T follicular helper cell (primary cell): ENCODE measurements at places on chromosomes 2 and 18.

GRCh38 chr2:54103454-54104314 is 11.7 kb upstream of the ACYP2 start:
- no peak for DNase-seq

GRCh38 chr2:150023044-150023443 is 435.5 kb upstream of the MMADHC start:
- no peak for DNase-seq

DNA sequence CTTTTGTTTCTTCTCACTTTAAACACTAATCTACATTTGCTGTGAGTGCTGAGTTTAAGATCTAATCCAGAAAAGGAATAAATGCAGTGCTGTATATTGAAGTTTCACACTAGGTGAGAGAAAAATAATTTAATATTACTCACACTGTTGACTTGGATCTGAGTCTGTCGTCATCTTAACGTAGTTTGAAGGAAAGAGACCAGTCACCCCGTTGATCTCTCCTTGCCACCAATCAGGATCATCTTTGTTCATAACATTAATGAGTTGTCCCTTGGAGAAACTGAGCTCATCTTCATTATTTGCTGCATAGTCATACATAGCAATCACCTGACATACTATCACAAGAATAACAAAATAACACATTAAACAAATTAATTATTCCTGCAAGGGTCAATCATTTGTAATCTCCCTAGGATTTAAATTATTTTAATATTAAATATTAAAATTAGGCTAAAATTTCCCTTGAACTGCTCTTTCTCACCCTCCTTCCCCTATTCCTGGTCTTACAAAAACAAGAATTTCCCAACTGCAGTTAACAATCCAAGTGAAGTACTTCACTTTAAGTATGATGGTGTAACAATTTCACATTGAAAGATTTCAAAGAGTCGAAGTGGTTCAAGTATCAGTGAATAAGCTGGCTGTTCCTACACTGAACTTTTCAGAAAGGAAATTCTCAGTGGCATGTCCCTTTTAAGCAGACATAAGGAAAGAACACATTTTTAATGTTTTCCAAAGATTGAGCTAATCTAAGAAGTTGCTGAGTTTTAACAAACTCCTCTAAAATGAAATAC is 71.3 kb downstream of the FAM228A start:
- no peak for DNase-seq

DNA sequence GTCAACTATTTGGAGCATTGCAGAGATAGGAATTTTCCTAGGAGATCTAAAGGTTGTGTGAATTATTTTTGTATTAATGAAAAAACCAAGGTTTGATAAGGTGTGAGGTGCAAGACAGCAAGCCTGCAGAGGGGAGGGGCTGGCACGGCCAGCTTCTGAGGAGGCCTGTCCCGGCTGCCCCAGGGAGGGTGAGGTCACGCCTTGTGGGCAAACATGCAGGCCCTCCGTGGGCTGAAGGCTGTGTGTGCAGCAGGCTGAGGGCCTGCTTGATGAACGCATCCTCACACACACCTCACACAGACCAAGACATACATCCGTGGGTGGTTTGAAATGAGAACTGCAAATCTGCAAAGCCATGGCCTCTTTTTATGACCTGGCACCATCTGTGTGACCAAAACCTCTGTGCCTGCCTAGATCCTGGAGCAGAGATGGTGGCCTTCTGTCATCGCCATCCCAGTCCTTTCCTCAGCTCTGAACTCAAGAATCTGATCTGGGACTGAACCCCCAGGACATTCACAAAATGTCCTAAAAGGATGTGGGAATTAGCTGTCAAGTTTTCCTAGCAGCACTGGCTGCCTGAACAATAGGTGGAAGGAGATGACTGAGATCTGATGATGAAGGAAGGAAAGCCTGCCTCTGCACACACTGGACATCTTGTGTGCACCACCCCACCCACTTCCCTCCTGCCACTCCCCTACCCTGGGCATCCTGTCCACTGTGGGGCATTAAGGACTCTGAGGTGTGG is 102.4 kb upstream of the MGAT4A start:
- DNase-seq = no peak

DNA sequence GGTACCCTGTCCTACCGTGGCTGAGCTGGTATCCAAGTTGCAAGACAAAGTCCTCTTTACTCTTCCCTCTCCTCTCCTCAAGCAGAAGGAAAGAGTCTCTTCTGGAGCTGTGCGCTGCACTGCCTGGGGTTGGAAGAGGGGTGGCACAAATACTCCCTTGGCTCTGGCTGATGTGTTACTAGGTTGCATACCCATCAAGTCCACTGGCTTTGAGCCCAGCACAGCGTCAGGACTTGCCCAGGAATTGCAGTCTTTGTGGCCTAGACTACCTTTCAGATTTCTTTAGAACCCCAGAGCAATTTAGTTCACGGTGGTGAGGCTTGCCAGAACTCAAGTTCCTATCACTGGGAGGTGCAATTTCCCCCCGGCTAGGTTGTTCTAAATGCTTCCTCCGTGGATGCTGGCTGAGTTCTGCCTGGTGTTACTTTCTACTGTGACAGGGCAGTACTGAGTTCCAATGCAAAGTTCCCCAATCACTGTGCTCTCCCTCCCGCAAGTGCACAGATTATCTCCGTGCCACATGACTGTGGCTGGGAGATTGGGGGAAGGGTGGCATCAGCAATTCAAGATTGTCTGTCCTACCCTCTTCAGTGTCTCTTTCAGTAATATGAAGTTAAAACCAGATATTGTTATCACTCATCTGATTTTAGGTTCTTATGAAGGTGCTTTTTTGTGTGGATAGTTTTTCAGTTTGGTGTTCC is 13.4 kb downstream of the MYO3B start:
- DNase-seq = no peak
